Fibroblast of skin of left biceps (primary cell): ENCODE measurements at places on chromosomes 13 and 19.

DNA sequence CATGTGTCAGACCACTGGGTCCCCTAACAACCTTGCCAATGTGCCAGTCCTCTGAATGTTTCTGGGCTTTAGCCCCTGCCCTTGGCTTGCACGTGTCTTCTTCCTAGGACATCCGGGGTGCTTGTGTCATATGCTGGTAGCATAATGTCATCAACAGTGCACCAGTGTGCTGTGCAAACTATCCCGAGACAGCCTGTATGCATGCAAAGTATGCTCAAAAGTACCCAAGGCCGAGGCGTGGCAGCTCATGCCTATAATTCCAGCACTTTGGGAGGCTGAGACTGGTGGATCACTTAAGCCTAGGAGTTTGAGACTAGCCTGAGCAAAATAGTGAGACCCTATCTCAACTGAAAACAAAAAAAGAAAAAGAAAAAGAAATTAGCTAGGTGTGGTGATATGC is 20.8 kb upstream of the C19orf12 start:
- DNase-seq = no peak

- DNase-seq = no peak
Measured at GRCh38 chr19:10226021-10226375, 5.1 kb downstream of the S1PR2 start.

DNA sequence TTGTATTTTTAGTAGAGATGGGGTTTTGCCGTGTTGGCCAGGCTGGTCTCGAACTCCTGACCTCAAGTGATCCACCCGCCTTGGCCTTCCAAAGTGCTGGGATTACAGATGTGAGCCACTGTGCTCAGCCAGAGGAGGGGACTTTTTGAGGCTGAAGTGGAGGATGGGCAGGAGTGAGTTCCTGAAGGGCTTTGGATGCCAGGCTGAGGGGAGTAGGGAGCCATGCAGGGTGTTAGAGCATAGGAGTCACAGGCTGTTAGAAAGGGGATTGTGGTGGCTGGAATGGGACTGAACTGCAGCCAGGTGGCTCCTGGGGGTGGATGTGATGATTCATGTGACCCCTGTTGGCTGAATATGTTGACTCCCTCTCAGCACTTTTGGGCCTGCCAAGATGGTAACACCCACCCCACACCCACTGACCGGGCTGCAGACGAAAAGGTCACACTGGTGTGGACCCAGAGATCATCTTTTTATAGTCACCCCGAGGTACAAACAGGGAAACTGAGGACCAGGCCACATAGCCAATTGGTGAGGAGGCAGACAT is 11.2 kb downstream of the CYP4F22 start:
- no peak for DNase-seq

DNA sequence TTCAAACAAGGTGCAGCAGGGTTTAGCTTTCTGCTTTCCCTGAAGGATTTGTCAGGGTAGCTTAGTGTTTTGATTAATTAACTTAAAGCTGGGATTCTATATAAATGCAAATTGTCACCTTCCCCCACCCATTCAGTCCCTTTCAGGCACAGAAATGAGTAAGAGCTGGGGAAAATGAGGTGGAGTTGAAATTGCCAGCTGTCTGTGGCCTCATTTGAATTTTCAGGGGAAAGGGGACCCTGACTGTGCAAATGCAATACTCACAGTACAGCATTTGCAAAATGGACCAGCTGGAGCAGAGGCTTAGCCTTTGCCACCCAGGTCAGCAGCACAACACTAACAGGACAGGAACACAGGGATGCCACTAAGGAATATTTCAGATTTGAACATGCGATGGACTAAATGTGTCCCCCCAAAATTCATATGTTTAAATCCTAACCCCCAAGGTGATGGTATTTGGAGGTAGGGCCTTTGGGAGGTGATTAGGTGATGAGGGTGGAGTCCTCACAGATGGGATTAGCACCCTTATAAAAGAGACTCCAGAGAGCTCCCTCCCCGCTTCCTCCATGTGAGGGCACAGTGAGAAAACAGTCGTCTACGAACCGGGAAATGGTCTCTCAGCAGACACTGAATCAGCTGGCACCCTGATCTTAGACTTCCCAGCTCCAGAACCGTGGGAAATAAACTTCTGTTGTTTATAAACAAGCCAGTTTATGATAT is 59.5 kb upstream of the CYSLTR2 start:
- DNase-seq = no peak

DNA sequence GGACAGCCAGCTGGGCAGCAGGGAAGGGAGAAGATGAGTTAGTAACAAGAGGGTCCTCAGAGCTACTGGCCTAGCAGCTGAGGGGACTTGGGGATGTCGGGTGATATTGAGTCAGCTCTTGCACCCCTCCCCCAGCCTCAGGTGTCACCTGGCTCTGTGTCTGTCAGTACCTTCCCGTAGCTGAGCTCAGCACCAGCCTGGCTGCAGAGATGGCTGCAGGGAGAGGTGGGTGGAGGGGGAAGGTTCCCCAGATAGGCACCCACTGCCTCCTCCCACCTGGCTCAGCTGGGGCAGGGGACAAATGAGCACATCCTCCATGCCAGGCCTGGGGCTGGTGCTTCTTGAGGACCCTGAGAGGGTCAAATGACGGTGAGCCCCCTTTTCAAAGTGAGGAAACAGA is 6.8 kb upstream of the KPTN start:
- no peak for DNase-seq

DNA sequence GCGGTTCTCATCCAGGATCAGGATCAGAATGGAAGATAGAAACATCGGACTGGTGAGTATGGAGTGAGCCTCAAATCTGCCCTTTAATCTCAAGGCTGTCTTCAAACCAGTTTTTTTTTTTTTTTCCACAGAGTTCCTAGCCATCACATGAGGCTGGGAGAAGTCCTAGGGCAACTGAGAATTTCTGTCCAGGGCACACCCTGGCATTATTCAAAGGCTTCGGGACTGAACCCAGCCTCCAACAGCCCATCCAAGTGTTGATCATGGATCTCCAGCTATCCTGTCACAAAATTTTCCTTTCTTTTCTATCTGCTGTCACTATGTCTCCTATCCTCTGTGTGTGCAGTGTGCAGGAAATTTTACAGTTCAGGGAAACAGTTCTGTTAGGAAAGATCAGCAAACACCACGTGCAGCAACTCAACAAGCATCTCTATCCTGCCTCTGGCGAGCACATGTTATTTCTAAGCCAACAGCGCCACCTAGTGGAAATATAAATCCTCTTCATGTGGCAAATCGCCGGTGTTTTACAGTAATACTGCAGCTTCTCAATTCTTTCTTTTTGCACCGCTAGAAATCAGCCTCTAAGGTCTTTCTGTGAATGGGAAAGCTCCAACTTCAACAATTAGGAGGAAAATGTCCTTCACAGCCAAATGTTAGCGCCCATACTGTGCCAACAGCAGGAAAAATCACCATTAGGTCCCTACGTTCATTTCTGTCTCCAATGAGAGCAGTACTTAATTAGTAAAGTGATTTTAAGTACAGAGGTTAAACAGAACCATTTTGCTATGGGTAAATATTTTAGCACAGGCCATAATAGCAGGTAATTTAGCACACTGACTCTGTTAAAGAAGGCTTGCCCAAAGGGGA is 21.4 kb upstream of the ZNF181 start:
- peak; percentile 28 for DNase-seq

GRCh38 chr19:43768273-43769050 is 12.3 kb downstream of the KCNN4 start:
- no peak for DNase-seq

- DNase-seq = no peak
Measured at GRCh38 chr13:104086210-104086609, 1020.0 kb upstream of the SLC10A2 start.

GRCh38 chr19:53015730-53016129 is 2.0 kb downstream of the ERVV-1 start:
- DNase-seq = no peak

DNA sequence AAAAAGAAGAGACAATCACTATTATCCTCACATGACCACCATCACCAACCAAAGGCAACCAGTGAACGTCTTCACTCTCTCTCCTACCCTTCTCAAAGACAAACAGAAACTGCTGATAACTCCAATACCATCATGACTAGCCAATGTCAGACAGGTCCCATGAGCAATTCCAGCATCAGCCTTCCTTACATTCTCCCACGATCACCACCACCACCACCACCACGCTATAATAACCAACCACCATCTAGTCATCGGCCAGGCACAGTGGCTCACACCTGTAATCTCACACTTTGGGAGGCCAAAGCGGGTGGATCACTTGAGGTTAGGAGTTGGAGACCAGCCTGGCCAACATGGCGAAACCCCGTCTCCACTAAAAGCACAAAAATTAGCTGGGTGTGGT is 3.9 kb downstream of the MYO1F start:
- DNase-seq = no peak

DNA sequence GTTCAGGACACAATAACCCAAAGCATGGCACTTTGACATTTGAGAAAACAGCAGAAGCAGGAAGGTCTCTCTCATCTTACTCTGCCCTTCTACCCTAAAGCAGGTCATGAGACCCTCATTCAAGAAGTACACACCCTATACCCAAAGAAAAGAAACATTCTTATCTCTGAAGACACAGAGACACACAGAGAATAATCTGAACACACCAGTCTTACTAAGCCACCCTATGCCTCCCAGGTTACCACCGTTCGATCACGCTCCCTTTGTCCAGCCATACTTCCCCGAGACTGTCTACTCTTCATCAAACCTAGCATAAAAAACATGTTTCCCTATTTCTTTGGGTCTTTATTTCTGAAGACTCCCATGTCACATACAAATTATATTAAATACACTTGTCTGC is 66.5 kb upstream of the ANKRD10 start:
- no peak for DNase-seq

DNA sequence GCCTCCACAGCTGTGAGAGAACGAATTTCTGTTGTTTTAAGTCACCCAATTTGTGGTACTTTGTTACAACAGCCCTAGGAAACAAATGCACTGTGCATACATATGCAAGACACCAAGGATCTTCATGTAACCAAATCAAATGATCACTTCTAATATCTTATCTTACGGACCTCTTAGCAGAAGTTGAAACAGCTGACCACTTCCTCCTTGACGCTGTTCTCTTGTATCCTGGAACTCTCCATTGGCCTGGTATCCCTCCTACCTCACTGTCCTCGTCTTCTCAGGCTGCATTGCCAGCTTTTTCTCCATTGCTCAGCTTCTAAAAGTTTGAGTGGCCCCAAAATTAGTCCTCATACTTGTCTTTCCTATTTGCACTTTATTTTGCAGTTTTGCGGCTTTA is 200.4 kb downstream of the DLEU7 start:
- DNase-seq = no peak

DNA sequence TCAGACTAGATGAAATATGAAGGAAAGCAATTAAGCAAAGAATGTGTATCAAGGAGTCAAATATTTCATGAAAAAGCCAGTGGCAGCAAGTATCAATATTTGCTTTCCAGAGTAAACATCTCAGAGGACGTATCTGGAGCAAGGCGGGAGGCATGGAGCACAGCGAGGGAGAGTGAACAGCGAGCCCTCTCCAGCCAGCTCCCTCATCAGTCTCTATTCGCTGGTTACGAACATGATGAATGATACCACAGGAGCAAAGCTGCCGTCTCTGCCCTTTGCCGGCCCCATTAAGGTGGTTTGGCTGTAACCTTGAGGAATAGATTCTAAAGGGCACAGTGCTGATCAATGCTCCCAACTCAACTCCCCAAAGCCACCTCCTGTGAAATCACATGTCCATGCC is 95.8 kb downstream of the CCNA1 start:
- DNase-seq = no peak

- no peak for DNase-seq
Measured at GRCh38 chr19:48836089-48837017, at the start of gene HSD17B14. TSS of gene HSD17B14 (minus strand) at chr19:48836491. CDS start at chr19:48836411, 80 bp downstream.

GRCh38 chr19:53870485-53870844 is 2.8 kb downstream of the MYADM start:
- no peak for DNase-seq

- no peak for DNase-seq
Measured at GRCh38 chr19:13959962-13960862, 7.9 kb downstream of the DCAF15 start.

- no peak for DNase-seq
Measured at GRCh38 chr13:52712385-52712784, 27.2 kb downstream of the CNMD start.

- no peak for DNase-seq
Measured at GRCh38 chr19:38062959-38063761, 156.2 kb downstream of the SIPA1L3 start.

GRCh38 chr19:8571006-8571411 is 6.2 kb downstream of the MYO1F start:
- no peak for DNase-seq
